ENCODE measurements at places on chromosomes 7 and 10. TPM values are rescaled to one million over a fixed set of nuclear protein-coding genes. Genes with fewer than 3 reads are reported as not detected.

- DNase-seq, result no peak
These were observed 46.9 kb downstream of the PITRM1 start for GRCh38 chr10:3125527-3126170.

DNA sequence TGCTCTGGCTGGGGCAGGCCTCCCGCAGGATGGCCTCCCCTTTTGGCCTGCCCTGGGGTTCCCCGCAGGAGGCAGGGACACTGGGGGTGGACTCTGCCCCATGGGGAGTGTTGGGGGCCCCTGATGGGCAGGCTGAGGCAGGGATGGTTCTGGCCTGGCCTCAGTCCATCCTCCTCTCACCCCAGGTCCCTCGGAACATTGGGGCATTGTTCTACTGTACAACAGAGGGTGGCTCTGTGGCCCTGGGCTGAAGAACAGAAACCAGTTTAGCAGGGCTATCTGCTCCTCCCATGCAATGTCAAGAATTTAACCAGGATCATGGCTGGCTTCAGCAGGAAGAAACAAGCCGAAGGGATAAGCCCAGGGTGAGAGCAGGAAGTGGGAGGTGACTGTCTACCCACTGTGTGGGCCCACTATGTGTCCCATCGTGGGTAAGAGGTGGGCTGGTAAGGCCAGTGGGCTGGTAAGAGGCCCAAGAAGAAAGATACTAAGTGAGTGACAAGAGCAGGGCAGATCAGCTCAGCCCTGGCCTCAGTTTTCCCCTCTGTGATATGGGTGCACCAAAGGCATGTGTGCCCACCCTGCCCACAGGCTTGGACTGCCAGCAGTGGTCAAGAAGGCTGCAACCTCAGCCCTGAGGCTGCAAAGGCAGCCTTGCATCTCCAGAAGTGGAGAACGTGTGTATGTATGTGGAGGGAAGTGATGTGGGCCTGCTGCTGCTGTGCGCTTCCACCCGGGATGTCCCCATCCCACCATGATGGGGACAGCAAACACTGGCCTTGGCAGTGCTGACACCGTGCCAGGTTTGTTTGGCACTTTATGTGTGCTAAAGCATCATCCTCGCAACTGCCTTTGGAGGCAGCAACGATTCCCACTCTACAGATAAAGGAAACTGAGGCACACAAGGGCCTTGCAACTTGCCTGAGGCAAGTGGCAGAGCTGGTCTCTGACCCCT lies 138.9 kb downstream of the SH3PXD2A start:
- no peak for DNase-seq

GRCh38 chr7:89123871-89124270 lies 328.3 kb upstream of the TEX47 start:
- no peak for DNase-seq

DNA sequence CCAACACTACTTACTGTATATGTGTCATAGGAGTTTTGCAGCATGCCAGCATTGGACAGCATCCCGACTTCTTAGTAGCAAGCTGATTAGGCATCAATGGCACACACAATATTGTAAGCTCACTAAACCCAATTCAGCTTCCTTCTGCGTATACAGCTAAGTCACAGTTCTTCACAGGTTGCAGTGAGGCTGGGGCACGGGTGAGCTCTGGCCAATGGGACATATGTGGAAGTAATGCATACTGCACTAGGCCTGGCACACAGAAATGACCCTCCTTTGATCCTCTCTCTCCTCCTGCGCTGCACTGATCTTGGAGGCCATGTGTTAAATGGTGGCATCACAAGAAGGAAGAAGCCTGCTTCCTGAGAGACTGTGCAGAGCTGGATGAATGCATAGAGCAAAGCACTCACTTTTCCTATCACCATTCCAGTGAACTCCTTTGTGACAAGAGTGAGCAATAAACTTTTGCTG lies 11.9 kb downstream of the RAB11FIP2 start:
- DNase-seq, result no peak

PAX2 gene
- not detected for total RNA-seq

VENTX gene
- 0.21 TPM for total RNA-seq

DNA sequence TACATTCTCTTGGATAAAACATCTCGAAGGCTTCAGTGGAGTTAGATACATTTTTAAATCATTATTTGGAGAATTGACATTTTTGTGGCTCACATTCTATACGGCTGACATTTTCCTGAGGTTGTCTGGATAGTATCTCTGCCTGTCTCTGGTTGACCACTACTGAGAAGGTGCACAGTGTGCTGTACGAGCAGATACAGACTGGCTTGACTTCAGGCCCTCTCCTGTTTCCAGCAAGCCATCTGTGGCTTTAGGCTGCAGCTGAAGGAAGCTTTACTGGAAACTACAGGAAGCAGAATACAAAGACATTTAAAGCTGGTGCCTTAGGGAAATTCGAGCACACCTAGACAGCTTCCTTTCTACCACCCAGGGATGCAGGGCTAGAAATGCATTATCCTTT lies 39.3 kb upstream of the RSU1 start:
- no peak for DNase-seq
